HEK293T (cell line): ENCODE measurements at places on chromosomes 12 and 14.

GRCh38 chr14:70188322-70188658 lies 461 bp downstream of the SLC8A3 start:
- DNase-seq = no peak

DNA sequence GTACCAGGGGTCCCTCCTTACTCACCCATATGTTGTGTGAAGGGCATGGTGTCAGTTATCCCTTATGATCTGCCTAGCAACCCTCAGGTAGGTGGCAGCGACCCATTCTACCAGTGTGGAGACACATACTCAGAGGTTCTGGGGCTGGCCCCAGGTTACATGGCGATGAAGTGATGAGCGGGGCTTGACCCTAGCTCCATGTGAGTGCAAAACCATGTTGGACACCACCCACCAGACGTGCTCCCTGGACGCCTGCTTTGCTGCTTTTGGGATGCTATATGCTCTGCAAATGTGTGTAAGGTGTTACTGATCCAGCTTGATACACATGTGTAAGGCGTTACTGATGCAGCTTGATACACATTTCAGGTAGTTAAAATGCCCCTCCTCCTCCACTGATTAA lies 33.3 kb downstream of the EP400 start:
- DNase-seq = no peak

DNA sequence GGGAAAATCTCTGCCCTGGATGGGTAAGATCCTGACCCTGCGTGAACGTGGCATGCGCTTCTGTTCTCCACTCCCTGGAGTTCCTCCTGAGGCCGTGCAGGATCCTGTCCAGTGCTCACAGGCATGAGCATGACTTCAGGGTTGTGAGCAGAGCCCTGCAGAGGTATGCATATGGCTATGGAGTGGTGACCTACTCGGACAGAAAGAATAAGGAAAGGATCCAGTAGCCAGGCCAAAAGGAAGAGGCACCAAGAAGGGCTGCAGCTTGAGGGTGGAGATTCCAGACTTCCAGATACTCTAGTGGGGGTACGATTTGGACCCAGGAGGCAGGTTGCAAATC lies 20.8 kb upstream of the CD27 start:
- DNase-seq = no peak

- DNase-seq = no peak
Measured at GRCh38 chr14:57293866-57294837, 25.4 kb downstream of the AP5M1 start.

GRCh38 chr12:47819138-47819895 lies 386 bp downstream of the HDAC7 start:
- DNase-seq = peak; percentile 31

GRCh38 chr14:101731187-101732080 lies 30.1 kb upstream of the PPP2R5C start:
- DNase-seq = no peak

GRCh38 chr14:75279153-75279762 lies 630 bp downstream of the FOS start:
- peak; percentile 32 for DNase-seq

- DNase-seq = peak; percentile 69
Measured at GRCh38 chr12:107759410-107759809, 1.5 kb downstream of the PRDM4 start.

GRCh38 chr12:104462931-104463339 lies 6.2 kb downstream of the CHST11 start:
- no peak for DNase-seq

GRCh38 chr12:113113397-113113796 lies 22.2 kb downstream of the RASAL1 start:
- DNase-seq = no peak

GRCh38 chr12:14896521-14897169 lies 11.0 kb upstream of the MGP start:
- DNase-seq = no peak

DNA sequence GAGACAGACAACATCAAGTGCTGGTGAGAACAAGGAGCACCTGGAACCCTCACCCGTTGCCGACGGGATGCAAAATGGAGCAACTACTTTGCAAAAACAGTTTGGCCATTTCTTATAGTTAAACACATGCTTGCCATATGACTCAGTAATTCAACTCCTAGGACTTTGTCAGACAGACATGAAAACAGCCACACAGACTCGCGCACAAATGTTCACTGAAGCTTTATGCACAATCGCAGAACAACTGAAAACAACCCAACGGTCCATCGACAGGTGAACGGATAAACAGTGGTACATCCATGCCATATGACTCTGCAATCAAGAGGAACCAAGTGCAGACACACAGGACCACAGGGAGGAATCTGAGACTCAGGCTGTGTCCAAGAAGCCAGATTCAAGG lies 30.8 kb downstream of the NCOR2 start:
- no peak for DNase-seq

DNA sequence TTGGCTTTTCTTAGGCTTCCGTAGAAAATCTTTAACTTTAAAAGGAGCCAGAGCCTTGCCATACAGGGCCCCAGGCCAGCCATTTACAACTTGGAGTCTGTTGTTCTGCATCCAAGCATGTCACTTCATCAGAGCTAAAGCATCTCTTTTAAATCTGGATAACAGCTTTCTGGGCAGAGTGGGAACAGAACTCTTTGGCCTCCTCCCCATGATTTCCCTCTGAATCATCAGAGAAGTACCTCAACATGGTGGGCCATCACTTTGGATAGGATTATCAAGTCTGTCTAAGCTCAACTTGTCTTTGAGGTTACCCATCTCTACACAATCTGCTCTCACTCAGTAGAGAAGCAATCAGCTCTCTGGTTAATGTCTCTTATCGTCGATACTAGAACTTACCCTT lies 170.9 kb downstream of the SLC6A15 start:
- no peak for DNase-seq

DNA sequence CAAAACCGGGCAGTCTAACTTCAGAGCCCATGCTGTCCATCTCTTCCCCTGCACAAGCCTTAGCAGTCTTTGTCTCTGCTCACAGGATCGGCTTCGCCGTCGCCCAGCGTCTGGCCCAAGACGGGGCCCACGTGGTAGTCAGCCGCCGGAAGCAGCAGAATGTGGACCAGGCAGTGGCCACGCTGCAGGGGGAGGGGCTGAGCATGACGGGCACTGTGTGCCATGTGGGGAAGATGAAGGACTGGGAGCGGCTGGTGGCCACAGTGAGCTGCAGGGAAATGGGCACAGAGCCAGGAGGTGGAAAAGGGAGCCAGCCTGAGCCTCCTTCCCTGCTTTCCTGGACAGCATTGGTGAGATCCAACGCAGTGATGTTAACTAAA lies 14.2 kb upstream of the CARMIL3 start:
- DNase-seq = no peak

DNA sequence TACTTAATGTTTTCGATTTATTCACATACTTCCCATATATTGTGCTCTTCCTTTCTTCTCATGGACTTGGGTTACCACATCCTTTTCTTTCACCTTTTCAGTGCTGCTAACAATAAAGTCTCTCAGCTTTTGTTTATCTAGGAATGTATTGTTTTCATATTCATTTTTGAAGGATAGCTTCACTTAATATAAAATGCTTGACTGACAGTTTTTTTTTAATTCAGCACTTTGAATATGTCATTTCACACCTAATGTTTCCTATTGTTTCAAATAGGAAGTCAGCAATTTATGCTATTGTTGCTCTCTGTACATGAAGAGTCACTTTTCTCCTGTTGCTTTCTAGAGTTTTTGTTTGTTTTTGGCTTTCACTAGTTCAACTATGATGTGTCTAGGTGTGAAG lies 738.3 kb upstream of the STXBP6 start:
- DNase-seq = no peak

DNA sequence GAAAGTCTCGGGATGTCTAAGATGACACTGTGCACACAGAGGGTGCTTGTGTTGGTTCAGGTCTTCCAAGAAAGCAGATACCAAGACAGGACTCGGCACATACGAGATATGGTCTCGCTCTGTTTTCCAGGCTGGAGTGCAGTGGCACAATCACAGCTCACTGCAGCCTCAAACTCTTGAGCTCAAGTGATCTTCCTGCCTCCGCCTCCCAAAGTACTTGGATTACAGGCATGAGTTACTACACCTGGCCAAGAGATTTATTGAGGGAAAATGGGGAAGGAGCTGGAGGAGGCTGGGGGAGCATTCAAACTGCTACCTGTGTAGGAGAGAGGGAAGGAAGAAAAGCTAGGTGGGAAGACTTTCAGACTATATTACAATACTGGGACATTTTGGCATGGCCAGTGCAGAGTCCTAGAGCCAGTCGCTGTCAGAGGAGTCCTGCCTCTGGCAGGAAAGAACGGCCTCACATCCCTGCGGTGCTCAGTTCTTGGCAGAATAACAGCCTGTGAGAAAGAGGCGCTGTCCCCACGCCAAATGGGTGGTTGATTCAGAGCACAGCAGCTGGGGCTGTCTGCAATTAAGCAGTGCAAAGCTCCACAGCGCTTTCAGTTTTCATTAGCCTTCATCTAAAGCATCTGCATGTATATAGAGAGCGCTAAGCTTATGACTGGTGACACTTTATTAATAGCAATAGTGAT lies 18.3 kb downstream of the SLC17A8 start:
- DNase-seq = no peak

GRCh38 chr12:93356214-93356613 lies 21.5 kb upstream of the NUDT4 start:
- no peak for DNase-seq

GRCh38 chr12:67695974-67696373 lies 47.4 kb downstream of the DYRK2 start:
- no peak for DNase-seq

DNA sequence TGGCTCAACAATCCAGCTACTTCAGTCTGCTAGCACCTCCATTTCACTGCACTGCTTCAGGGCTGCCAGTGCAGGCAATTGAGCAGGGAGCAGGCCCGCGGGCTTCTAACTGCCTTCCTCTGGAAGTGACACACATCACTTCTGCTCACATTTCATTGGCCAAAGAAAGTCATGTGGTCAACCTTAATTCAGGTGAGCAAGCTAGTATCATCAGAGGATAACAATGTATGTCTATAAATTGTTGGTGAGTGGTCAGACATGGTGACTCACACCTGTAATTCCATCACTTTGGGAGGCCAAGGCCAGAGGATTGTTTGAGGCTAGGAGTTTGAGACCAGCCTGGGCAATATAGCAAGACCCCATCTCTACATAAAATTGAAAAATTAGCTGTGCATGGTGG lies 22.3 kb upstream of the CHGA start:
- DNase-seq = no peak

- no peak for DNase-seq
Measured at GRCh38 chr12:20426191-20426590, 57.9 kb downstream of the PDE3A start.

- DNase-seq = peak; percentile 67
Measured at GRCh38 chr12:26434299-26435068, 239.1 kb downstream of the SSPN start.
